ENCODE measurements at places on chromosomes 12 and 14. TPM values are rescaled to one million over a fixed set of nuclear protein-coding genes. Genes with fewer than 3 reads are reported as not detected.

Gene CLEC2A
- polyA plus RNA-seq: not detected

Gene RNU4-1
- not detected for polyA plus RNA-seq

- H3K27ac ChIP-seq: no peak overlapping the region
- H3K4me3 ChIP-seq: no peak overlapping the region
- DNase-seq: peak; percentile 53
- H3K36me3 ChIP-seq: no peaks in the 10 kb centered on the region
These were observed 11.4 kb downstream of the TMEM121 start for GRCh38 chr14:105537580-105538474.

GRCh38 chr12:59405992-59406391, 189.8 kb upstream of the SLC16A7 start:
- DNase-seq: no peak
- no peaks in the 10 kb centered on the region for H3K36me3 ChIP-seq
- no peaks in the 10 kb centered on the region for H3K4me1 ChIP-seq
- H3K27me3 ChIP-seq: peaks cover 1% of the 10 kb centered on the region
- H3K4me3 ChIP-seq: no peak overlapping the region

Gene MDGA2
- polyA plus RNA-seq: not detected

- no peak overlapping the region for H3K4me3 ChIP-seq
- H3K27ac ChIP-seq: no peak overlapping the region
- H3K27me3 ChIP-seq: no peaks in the 10 kb centered on the region
- no peaks in the 10 kb centered on the region for H3K4me1 ChIP-seq
- no peak for DNase-seq
- H3K36me3 ChIP-seq: no peaks in the 10 kb centered on the region
These were observed 34.0 kb downstream of the KITLG start for GRCh38 chr12:88546226-88546625.

DNA sequence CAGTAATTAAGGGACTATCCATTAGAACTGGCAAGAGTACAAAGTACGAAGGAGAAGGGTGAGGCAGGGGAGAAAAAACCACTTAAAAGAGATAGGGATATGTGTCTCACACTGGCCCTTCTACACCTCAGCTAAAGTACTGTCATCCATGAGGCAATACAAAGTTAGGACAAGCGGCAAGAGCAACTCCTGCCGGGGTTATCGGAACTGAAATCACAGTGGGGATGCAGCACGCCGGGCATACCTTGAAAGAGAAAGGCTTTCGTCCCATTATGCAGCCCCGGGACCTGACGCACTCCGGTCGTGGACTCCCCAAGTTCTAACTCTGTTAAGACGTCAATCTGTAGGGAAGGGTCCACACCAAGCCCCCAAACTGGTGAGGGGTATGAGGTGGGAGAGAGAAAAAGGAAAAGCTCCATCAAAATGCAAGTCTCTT, 1.1 kb downstream of the NELL2 start:
- H3K4me1 ChIP-seq: peaks cover 29% of the 10 kb centered on the region
- no peak for DNase-seq
- H3K27me3 ChIP-seq: peaks cover 19% of the 10 kb centered on the region

GRCh38 chr12:54562750-54563356, 13.5 kb downstream of the PDE1B start:
- no peak overlapping the region for H3K27ac ChIP-seq
- peaks cover 4% of the 10 kb centered on the region for H3K27me3 ChIP-seq
- H3K4me3 ChIP-seq: no peak overlapping the region
- DNase-seq: no peak

DNA sequence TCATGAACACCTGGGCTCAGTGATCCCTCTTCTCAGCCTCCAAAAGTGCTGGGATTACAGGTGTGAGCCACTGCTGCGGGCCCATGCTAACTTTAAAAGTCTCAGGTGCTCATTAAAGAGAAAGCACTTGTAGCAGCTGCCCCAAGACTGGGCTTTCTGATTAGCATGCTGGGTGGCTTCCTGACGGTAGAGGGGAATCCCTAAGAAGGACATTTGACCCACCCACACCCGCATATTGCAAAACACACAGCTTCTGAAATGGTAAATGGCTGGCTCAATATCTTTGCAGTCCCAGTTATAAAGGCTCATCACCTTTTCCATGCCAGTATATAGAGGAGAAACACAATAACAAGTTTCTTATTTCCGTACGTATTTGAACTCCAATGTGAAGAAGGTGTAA, 19.3 kb upstream of the BICD1 start:
- no peaks in the 10 kb centered on the region for H3K36me3 ChIP-seq
- no peak overlapping the region for H3K4me3 ChIP-seq
- DNase-seq: no peak

DNA sequence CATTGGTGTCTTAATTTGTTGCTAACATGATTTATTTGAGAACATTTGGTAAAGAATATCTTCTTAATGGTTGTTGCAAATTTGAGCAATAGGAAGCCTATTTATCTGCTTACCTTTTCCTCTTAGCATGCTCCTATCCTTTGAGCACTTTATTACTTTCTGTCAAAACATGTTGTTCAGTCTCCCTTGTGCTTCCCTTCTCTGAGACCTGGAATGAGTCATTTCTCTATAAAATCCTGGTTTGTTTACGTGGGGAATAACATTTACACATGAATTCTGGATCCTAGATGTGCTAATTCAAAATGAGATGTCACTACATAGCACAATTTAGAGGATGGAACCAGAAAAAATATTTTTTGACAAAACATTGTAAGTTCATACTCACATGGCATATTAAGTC, 844.0 kb upstream of the LRFN5 start:
- no peak for DNase-seq
- H3K36me3 ChIP-seq: no peaks in the 10 kb centered on the region
- no peak overlapping the region for H3K27ac ChIP-seq
- H3K4me3 ChIP-seq: no peak overlapping the region
- H3K4me1 ChIP-seq: no peaks in the 10 kb centered on the region
- peaks cover 1% of the 10 kb centered on the region for H3K27me3 ChIP-seq

- peaks cover 5% of the 10 kb centered on the region for H3K36me3 ChIP-seq
- no peak overlapping the region for H3K4me3 ChIP-seq
- no peaks in the 10 kb centered on the region for H3K4me1 ChIP-seq
These were observed 362.2 kb upstream of the DDHD1 start for GRCh38 chr14:53515276-53515675.

DNA sequence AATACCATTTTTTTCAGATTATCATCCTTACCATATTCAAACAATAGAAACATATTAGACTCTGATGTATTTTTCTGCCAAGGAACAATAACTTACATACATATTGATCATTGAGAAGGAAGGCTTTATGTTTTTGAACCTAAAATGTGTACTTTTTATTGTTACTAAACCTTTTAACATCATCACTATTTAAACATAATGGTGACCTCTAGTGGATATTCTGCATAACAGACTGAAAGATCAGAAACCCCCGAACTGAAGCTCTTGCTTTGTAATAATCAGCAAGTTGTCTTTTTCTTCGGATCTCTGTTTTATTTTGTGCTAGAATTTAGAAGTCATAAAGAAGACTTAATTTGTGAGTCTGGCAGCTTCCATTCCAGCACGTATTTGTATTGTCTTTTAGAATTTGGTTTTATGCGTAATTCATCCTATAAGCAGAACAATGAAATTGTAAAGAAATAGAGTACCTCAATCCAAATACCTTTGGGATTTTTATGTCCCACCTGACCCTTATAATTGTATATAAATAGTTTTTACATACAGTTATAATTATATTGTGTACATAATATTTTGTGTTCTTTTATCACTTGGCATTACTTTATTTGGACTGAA, 125.9 kb upstream of the ATF1 start:
- peak; percentile 22 for DNase-seq
- peaks cover 15% of the 10 kb centered on the region for H3K4me1 ChIP-seq

Gene REM2
- 0.66 TPM for polyA plus RNA-seq

- no peaks in the 10 kb centered on the region for H3K36me3 ChIP-seq
- H3K27ac ChIP-seq: no peak overlapping the region
- H3K4me1 ChIP-seq: no peaks in the 10 kb centered on the region
- DNase-seq: no peak
- H3K4me3 ChIP-seq: no peak overlapping the region
These were observed 386.7 kb upstream of the NOVA1 start for GRCh38 chr14:26984311-26985177.

GRCh38 chr12:62250671-62251608, 9.3 kb upstream of the USP15 start:
- peak overlapping the region; percentile 53 for H3K27ac ChIP-seq
- no peaks in the 10 kb centered on the region for H3K27me3 ChIP-seq
- H3K36me3 ChIP-seq: peaks cover 7% of the 10 kb centered on the region

GRCh38 chr12:85829391-85829790, 6.8 kb downstream of the RASSF9 start:
- no peaks in the 10 kb centered on the region for H3K36me3 ChIP-seq
- DNase-seq: no peak
- no peaks in the 10 kb centered on the region for H3K4me1 ChIP-seq
- H3K27me3 ChIP-seq: peaks cover 1% of the 10 kb centered on the region
- H3K4me3 ChIP-seq: no peak overlapping the region
- no peak overlapping the region for H3K27ac ChIP-seq

DNA sequence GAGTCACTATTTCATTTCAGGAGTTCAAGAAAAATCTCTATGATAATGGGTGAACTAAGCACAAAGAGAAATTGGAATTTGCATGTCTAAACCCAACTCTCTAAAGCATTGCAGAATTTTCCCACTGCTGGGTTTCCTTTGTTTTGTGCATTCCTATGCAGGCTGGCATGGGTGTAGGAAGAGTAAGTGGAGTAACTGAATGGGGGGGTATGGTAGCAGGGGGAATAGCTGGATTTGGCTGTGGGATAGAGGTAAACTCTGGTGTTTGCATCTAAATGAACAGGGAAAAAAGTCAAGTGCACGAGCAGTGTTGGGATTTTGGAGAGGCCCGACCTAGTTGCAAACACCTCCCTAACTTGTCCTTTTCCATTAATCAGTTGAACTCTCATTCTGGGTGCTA, 159.1 kb downstream of the ANO4 start:
- peaks cover 2% of the 10 kb centered on the region for H3K27me3 ChIP-seq
- H3K36me3 ChIP-seq: no peaks in the 10 kb centered on the region
- H3K27ac ChIP-seq: no peak overlapping the region

DNA sequence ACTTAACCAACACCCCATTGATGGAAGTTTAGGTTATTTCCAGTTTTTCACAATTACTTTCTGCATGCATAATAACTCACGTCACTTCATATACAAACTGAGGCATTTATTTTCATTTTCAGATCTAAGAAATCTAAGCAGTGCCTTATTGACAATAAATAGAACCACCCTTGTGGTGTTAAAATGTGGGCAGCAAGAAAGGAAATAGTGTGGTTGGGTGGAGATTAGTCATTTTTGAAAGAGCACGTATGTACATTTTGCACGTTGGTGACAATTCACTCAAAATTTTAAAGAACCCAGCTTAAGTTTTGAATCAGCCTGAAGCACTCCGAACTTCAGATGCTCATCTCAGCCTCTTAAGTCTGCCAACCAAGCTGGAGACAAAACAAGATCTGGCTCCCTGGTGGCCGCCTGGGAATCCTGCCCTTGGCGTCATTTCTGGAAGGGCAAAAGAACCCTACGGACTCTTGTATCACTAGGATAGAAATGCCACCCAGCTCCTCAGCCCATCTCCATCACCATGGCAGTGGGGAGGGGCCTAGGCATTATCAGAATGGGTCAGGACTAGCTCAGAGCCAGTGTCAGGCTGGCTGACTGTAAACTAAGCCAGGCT, 89.5 kb upstream of the BCL2L14 start:
- peak; percentile 86 for DNase-seq
- peaks cover 4% of the 10 kb centered on the region for H3K36me3 ChIP-seq
- H3K4me3 ChIP-seq: peak overlapping the region; percentile 71
- peaks cover 5% of the 10 kb centered on the region for H3K27me3 ChIP-seq
- peaks cover 62% of the 10 kb centered on the region for H3K4me1 ChIP-seq

DNA sequence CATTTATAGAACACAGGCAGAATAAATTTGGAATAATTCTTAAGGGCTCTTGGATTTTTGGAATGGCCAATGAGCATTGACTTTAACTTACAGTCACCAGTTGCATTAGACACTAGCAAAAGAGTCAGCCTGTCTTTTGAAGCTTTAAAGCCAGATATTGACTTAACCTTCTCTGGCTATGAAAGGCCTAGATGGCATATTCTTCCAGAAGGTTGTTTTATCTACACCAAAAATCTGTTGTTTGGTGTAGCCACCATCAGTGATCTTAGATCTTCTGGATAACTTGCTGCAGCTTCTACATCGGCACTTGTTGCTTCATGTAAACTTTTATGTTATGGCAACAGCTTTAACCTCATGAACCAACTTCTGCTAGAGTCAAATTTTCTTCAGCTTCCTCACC, 10.4 kb downstream of the PCNX1 start:
- H3K4me3 ChIP-seq: peak overlapping the region; percentile 37
- peaks cover 96% of the 10 kb centered on the region for H3K4me1 ChIP-seq
- no peaks in the 10 kb centered on the region for H3K36me3 ChIP-seq
- peak overlapping the region; percentile 77 for H3K27ac ChIP-seq

DNA sequence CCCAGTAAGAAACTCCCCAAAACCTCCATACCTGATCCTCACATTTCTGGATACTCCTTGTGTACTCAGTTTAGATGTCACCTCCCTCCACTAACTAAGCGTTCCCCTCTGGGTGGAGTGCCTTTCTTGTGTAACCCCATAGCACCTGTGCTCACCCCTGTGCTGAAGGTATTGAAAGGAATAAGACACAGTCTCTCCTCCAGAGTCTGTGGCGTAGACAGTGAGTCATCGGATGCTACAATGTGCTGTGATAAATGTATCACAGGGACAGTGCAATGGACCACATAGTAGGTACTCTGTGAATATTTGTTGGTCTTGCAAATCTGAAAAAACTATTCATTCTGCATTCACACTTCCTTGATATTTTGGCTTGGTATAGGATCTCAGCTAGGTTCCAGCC, 30.8 kb downstream of the TSPAN9 start:
- H3K4me1 ChIP-seq: no peaks in the 10 kb centered on the region
- H3K27ac ChIP-seq: no peak overlapping the region
- no peaks in the 10 kb centered on the region for H3K36me3 ChIP-seq
- H3K27me3 ChIP-seq: peaks cover 4% of the 10 kb centered on the region

DNA sequence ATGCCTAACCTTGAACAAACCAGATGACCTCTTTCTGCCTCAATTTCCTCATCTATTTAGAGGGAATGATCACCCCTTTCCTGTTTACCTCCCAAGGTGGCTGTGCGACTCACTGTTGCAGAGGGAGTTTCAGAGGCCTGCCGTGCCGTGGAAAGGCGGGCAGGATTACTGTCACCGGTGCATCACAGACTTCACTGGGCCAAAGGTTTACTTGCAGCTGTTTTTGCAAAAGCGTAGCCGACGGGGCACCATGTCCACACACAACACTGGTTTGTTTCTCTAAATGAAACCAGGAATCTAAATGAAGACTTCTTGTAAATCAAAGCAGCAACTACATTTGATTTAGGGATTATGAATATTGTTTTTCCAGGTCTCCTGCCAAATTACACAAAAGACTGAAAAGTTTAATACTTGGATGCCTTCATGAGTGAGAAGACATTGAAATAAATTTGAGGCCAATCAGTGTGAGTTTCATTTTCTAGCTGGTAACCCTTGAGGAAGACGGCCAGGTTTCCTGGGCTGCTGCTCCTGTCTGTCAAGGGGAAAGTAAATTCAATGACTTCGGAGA, 696.1 kb upstream of the TMEM132C start:
- H3K36me3 ChIP-seq: no peaks in the 10 kb centered on the region
- H3K4me1 ChIP-seq: no peaks in the 10 kb centered on the region
- H3K27me3 ChIP-seq: peaks cover 3% of the 10 kb centered on the region

Gene ST8SIA1
- polyA plus RNA-seq: not detected

- peaks cover 2% of the 10 kb centered on the region for H3K27me3 ChIP-seq
- H3K27ac ChIP-seq: peak overlapping the region; percentile 87
- H3K4me3 ChIP-seq: peak overlapping the region; percentile 90
- no peak for DNase-seq
- H3K4me1 ChIP-seq: peaks cover 37% of the 10 kb centered on the region
- H3K36me3 ChIP-seq: peaks cover 25% of the 10 kb centered on the region
These were observed 335 bp downstream of the GCN1 start for GRCh38 chr12:120194226-120194533.

Measured in immature natural killer cell (primary cell).